ENCODE measurements at places on chromosomes 6 and 20. TPM values are rescaled to one million over a fixed set of nuclear protein-coding genes. Genes with fewer than 3 reads are reported as not detected.
A peak's percentile ranks its signal among the peaks of the same experiment; 100 is the strongest.

DNA sequence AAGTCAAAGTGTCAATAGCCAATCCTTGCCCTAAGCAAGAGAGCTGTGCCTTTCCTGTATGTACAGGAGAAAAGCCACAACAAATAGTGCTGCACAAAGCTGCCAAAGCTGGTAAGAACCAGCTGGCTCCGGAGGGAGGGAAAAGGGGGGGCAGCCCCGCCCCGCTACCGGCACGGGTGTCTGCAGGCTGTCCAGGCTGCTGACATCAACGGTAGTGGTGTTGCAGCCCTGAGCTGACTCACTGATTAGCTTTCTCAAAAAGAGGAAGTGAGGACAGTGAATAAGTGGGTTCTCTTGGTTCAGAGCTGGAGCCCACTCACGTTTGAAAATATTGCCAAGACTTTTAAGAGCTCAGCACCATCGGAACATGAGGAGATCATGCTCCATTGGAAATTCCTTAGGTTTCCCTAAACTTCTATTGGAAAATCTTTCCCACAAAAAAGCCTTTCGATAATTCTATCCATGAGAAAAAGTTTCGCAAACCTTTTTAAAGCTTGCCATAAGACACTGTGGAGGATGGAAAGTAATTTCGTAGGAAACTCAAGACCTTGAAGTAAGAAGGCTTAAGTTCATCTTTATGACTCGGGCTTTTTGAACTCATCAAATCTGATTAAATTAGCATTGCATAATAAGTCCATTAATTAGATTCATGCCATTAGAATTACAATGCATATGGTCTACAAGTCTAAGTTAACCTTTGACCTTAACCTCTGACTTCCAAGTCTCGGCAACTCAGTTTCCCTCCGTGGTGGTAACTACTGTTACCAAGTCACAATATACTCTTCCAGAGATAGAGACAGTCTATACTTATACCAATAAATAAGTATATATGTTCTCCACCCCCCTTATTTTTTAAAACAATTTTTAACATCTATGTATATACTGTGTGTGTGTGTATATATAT is 67.0 kb downstream of the TNFRSF21 start:
- H3K27ac ChIP-seq = peak overlapping the region; percentile 6
- no peaks in the 10 kb centered on the region for H3K27me3 ChIP-seq
- peaks cover 7% of the 10 kb centered on the region for H3K4me1 ChIP-seq
- H3K4me3 ChIP-seq = no peak overlapping the region
- peak; percentile 54 for DNase-seq

DNA sequence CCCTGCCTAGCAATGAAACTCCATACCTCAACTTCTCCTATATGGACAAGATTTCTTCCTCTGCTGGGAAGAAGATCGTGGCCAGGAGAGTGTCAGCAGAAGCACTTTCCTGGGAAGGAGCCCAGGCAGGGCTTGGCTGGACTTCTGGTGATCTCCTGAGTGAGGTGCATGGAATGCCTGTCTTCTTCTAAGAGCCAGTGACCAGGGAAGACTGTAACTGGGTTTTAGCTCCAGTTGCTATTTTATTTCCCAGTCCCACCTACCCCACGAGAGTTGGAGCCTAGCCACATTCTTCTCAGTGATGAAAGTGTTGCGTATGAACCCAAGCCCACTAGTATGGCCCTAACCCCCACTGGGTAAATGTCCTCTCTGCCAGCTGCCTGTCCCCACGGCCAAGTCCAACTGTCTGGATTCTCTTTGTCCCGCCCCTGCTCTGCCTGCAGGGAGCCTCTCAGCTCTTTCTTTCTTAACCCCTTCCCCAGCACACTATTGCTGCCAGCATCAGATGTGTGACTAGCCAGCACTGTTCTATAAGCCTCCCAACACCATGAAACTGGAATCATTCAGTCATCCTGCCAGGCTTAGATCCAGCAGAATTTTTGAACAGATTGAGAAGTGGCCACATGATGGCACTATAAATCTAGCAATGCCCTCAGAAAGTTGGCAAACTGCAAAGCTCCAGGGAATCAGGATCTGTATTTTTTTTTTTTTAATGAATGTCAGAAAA is 69.8 kb upstream of the FAM184A start:
- H3K36me3 ChIP-seq = no peaks in the 10 kb centered on the region
- peak; percentile 40 for DNase-seq
- no peak overlapping the region for H3K4me3 ChIP-seq

DNA sequence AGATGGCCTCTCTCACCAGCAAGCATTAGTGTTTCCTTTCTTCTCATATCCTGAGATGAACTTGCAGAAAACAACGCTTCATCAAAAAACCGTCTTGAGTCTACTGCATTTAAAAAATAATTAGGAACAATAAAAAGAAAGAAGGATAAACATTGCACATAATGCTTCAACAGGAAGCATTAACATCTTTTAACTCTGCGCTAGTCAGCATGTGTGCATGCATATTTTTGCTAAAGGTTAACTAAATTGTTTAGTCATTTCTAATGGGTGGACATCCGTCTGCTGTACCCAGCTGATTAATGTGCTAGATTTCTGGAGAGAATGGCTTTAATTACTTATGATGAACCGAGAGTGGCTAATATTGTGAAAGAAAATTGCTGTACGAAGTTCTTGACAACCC is 349.3 kb downstream of the SOX4 start:
- no peaks in the 10 kb centered on the region for H3K36me3 ChIP-seq
- DNase-seq = no peak
- H3K27me3 ChIP-seq = no peaks in the 10 kb centered on the region
- H3K4me1 ChIP-seq = no peaks in the 10 kb centered on the region

The RAET1L gene
- total RNA-seq = not detected

The FAM83D gene
- total RNA-seq = 1.1 TPM

Measured in natural killer cell (primary cell).